ENCODE measurements at places on chromosomes 7 and 10.
A peak's percentile ranks its signal among the peaks of the same experiment; 100 is the strongest.

DNA sequence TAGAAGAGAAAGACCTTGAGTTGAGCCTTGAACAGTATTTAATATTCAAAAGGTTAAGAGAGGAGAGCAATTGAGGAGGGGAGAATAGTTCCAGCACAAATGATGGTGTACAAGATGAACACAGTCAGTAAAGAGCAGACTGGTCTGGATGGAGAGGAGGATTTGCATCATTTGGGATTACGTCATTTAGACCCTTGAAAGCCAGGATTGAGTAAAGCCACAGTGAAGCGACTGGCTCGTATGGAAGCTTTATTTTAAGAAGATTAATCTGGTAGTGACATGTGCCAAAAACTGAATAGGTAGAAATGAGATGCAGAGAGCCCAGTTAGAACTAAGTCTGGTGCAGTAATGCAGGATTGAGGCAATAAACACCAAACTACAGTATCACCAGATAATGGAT is 52.6 kb downstream of the TRUB1 start:
- H3K4me1 ChIP-seq, result no peaks in the 10 kb centered on the region
- H3K36me3 ChIP-seq, result no peaks in the 10 kb centered on the region
- no peak for DNase-seq

DNA sequence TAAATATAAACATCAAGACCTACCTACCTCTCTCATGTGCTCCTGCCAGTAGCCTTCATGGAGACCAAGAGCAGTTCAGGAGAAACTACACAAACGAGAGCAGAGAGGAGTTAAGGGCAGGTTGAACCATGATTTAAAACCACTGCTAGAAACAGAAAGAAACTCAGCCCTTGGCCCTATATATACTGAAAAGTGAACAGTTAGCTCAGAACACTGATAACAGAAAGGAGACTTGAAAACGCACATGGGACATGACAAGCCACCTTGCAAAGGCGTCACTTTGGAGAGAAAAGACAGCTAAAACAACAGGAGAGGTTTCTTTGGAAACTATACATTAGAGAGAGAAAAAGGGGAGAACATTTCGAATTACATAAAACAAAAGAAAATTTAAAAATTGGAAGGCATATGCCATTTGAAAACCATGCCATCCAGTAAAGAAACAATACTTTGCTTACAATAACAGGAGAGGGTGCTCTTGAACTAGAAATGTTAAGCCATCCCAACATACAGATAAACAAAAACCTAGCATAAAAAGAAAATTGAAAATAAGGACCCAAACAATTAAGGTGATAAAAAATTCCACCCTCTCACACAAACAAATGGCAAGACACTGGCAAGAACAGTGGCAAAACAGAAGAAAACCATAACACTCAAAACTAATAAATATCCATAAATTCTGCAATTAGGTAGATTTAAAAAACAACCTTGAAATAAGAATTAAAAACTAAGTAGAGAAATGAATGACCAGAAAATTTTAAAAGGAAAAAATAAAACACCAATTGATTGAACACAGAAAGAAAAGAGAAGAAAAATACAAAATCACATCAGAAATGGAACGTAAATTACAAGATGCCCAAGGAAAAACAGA is 232.7 kb downstream of the IMMP2L start:
- H3K27ac ChIP-seq, result no peak overlapping the region
- no peaks in the 10 kb centered on the region for H3K4me1 ChIP-seq
- no peak overlapping the region for H3K4me3 ChIP-seq
- H3K27me3 ChIP-seq, result no peaks in the 10 kb centered on the region
- no peak for DNase-seq
- H3K36me3 ChIP-seq, result no peaks in the 10 kb centered on the region

GRCh38 chr7:41134300-41135255 is 568.3 kb downstream of the INHBA start:
- H3K27me3 ChIP-seq, result no peaks in the 10 kb centered on the region
- peak; percentile 5 for DNase-seq
- H3K27ac ChIP-seq, result peak overlapping the region; percentile 12
- H3K36me3 ChIP-seq, result no peaks in the 10 kb centered on the region
- no peak overlapping the region for H3K4me3 ChIP-seq

DNA sequence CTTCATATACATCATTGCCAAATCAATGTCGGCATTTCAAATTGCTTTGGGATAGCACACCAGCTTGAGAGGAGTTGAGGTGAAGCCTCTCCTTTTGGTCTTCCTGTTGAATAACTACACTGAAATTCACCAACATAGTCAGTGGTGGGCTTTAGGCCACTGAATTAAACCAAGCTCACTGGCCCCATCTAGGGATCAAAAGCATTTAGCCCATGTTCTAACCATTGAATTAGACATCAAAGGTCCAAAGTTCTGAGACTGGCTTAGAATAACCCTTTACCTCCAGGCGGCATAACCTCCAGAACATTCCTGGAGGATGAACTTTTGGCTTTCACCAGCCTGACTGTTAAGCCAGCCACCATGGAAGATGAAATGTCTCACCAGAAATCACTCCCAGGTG is 54.6 kb downstream of the BPGM start:
- H3K4me3 ChIP-seq, result no peak overlapping the region
- H3K27me3 ChIP-seq, result no peaks in the 10 kb centered on the region
- H3K36me3 ChIP-seq, result no peaks in the 10 kb centered on the region
- H3K27ac ChIP-seq, result no peak overlapping the region
- H3K4me1 ChIP-seq, result peaks cover 16% of the 10 kb centered on the region

GRCh38 chr7:69217516-69218350 is 380.5 kb upstream of the AUTS2 start:
- no peaks in the 10 kb centered on the region for H3K4me1 ChIP-seq
- H3K27me3 ChIP-seq, result no peaks in the 10 kb centered on the region
- no peak for DNase-seq
- H3K27ac ChIP-seq, result no peak overlapping the region
- no peak overlapping the region for H3K4me3 ChIP-seq

- H3K4me3 ChIP-seq, result no peak overlapping the region
- peaks cover 22% of the 10 kb centered on the region for H3K36me3 ChIP-seq
- H3K27ac ChIP-seq, result peak overlapping the region; percentile 98
- peaks cover 25% of the 10 kb centered on the region for H3K4me1 ChIP-seq
- DNase-seq, result peak; percentile 10
These were observed 109.1 kb upstream of the TNRC18 start for GRCh38 chr7:5532536-5533335.

GRCh38 chr10:109126541-109126940 is 796.8 kb downstream of the XPNPEP1 start:
- H3K27ac ChIP-seq, result no peak overlapping the region
- H3K27me3 ChIP-seq, result no peaks in the 10 kb centered on the region
- H3K4me1 ChIP-seq, result no peaks in the 10 kb centered on the region
- no peak overlapping the region for H3K4me3 ChIP-seq
- DNase-seq, result no peak

DNA sequence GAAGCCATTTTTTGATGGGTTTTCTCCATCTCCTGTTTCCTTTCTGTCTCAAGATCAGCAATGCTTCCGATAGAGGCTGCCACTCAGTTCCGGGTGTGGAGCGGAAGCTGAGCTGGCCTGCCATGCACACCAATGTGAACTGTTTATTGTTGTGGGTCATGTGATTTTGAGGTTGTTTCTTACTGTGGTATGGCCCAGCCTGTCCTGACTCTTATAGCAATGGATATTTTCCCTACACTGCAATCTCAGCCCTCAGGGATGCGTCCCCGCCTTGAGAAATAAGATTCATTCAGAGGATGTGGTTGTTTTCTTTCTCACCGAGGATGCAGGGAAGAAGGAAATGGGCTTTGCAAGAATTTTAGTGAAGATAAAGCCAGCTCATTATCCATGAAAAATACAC is 134.7 kb downstream of the PFKFB3 start:
- no peaks in the 10 kb centered on the region for H3K36me3 ChIP-seq
- no peaks in the 10 kb centered on the region for H3K4me1 ChIP-seq
- no peak overlapping the region for H3K4me3 ChIP-seq

- no peak overlapping the region for H3K4me3 ChIP-seq
- H3K27ac ChIP-seq, result no peak overlapping the region
- peak; percentile 78 for DNase-seq
These were observed 43.7 kb downstream of the CPXM2 start for GRCh38 chr10:123847686-123848432.

DNA sequence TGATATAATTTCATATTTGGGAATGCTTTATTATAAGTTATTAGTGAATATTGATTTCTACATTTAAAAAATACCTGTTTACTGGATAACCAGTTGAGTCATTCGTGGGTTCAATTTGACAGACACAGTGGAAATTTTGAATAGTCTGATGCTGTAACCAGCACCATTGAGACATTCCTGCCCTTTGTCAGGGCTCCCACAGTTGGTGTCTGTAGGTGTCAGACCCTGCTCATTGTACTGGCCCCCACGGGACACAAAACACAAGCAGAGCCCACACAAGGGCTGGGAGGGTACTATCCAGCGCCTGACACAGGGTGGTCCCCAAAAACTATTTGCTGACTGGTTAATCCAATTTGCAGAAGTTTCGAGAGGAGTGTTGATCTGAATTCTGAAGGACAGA is 35.9 kb downstream of the EEPD1 start:
- no peak overlapping the region for H3K27ac ChIP-seq
- no peak overlapping the region for H3K4me3 ChIP-seq
- H3K36me3 ChIP-seq, result no peaks in the 10 kb centered on the region
- no peaks in the 10 kb centered on the region for H3K27me3 ChIP-seq
- DNase-seq, result no peak
- no peaks in the 10 kb centered on the region for H3K4me1 ChIP-seq

- H3K27ac ChIP-seq, result no peak overlapping the region
- H3K4me3 ChIP-seq, result no peak overlapping the region
- no peaks in the 10 kb centered on the region for H3K36me3 ChIP-seq
These were observed 80.0 kb downstream of the SLC25A13 start for GRCh38 chr7:96241855-96242254.

- DNase-seq, result no peak
- no peak overlapping the region for H3K4me3 ChIP-seq
- no peak overlapping the region for H3K27ac ChIP-seq
These were observed 188.4 kb upstream of the COL1A2 start for GRCh38 chr7:94206295-94206694.
